T-cell (primary cell): ENCODE measurements at places on chromosomes 3 and 15.

DNA sequence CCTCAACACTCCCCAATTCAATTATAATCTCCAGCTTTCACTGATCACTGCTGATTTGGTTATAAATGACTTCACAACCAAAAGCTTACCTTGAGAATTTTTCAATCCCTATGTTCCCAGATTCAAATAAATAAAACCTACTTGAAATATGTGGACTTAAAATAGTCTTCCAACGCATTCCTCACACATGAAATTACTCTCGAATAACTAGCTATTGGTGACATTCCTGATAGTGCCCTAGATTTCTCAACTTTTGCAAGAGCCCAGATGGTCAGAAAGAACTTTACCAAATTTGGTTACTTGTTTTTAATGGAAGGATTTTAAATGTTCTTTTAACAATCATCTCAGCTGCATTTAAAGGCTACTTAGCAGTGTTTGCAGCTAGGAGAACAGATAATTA lies 605.5 kb downstream of the FHIT start:
- DNase-seq = no peak
- H3K4me1 ChIP-seq = no peaks in the 10 kb centered on the region
- H3K36me3 ChIP-seq = no peaks in the 10 kb centered on the region
- H3K27ac ChIP-seq = no peak overlapping the region
- H3K27me3 ChIP-seq = no peaks in the 10 kb centered on the region

DNA sequence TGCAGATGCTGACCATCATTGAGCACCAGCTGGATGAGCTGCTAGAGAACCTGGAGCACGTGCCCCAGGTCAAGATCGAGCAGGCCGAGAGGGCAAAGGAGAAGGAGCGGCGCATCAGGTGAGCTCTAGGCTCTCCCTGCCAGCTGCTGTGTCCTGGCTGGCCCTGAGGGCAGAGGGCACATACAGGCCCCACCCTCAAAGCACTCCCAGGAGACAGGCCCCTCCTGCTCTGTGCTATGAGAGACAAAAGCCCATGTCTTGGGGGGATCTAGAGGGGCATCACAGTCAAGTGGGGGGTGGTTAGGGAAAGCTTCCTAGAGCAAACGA lies 39.5 kb downstream of the CFAP100 start:
- H3K27ac ChIP-seq = no peak overlapping the region
- H3K36me3 ChIP-seq = peaks cover 12% of the 10 kb centered on the region
- no peaks in the 10 kb centered on the region for H3K27me3 ChIP-seq
- no peaks in the 10 kb centered on the region for H3K4me1 ChIP-seq
- H3K4me3 ChIP-seq = no peak overlapping the region

DNA sequence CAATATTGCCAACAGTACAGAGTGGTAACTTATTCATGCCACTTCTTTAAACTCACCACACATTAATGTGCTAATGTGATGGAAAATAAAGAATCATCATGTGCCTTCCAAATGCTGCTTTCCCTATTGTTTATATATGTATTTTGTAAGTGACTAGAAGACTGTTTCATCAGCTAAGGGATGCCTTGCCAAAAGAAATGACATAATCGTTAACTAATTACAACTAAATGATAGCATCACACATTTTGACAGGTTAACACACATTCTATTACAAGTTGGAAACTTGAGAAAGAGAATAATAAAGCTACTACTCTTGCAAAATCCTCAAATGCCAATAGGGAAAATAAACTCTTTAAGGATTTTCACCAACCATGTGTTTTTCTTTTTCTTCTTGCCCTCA lies 329.9 kb upstream of the AGTR1 start:
- no peaks in the 10 kb centered on the region for H3K27me3 ChIP-seq
- H3K4me1 ChIP-seq = no peaks in the 10 kb centered on the region
- no peaks in the 10 kb centered on the region for H3K36me3 ChIP-seq
- no peak for DNase-seq
- no peak overlapping the region for H3K27ac ChIP-seq
- no peak overlapping the region for H3K4me3 ChIP-seq

- H3K4me3 ChIP-seq = no peak overlapping the region
- DNase-seq = no peak
- no peaks in the 10 kb centered on the region for H3K27me3 ChIP-seq
- peaks cover 4% of the 10 kb centered on the region for H3K36me3 ChIP-seq
These were observed 2.0 kb downstream of the XRN1 start for GRCh38 chr3:142445816-142446254.
